ENCODE measurements at places on chromosomes 3 and 15. TPM values are rescaled to one million over a fixed set of nuclear protein-coding genes. Genes with fewer than 3 reads are reported as not detected.

Gene CYP1A1
- total RNA-seq = 5.5 TPM

Gene ITIH1
- not detected for total RNA-seq

Gene THAP10
- total RNA-seq = 1.1 TPM

Gene FANCD2OS
- not detected for total RNA-seq

Gene DVL3
- 26.0 TPM for total RNA-seq

Gene KPNA4
- 43.1 TPM for total RNA-seq

Gene EOMES
- total RNA-seq = not detected

Gene CCR3
- not detected for total RNA-seq

Gene GBE1
- 97.6 TPM for total RNA-seq

Gene WNT7A
- not detected for total RNA-seq

Gene SLCO3A1
- 1.6 TPM for total RNA-seq

Gene TPRG1
- 0.27 TPM for total RNA-seq

Gene ACTL6A
- 61.6 TPM for total RNA-seq

Gene BTLA
- not detected for total RNA-seq

Gene MTFMT
- 10.3 TPM for total RNA-seq

Gene IL5RA
- not detected for total RNA-seq

Gene ZMYND10
- total RNA-seq = 0.36 TPM

Gene SAXO2
- 0.19 TPM for total RNA-seq

Gene SEMA3B
- total RNA-seq = 1.3 TPM

Gene NMB
- 3.9 TPM for total RNA-seq

Gene NDUFB4
- total RNA-seq = 39.7 TPM

Gene ROBO1
- 22.9 TPM for total RNA-seq

Gene AGBL1
- total RNA-seq = not detected

Gene STRIT1
- total RNA-seq = not detected

Gene IQCB1
- 18.6 TPM for total RNA-seq

Data from endothelial cell of coronary artery (primary cell).